Fibroblast of skin of back (primary cell): ENCODE measurements at places on chromosomes 7 and 10.
A peak's percentile ranks its signal among the peaks of the same experiment; 100 is the strongest.

DNA sequence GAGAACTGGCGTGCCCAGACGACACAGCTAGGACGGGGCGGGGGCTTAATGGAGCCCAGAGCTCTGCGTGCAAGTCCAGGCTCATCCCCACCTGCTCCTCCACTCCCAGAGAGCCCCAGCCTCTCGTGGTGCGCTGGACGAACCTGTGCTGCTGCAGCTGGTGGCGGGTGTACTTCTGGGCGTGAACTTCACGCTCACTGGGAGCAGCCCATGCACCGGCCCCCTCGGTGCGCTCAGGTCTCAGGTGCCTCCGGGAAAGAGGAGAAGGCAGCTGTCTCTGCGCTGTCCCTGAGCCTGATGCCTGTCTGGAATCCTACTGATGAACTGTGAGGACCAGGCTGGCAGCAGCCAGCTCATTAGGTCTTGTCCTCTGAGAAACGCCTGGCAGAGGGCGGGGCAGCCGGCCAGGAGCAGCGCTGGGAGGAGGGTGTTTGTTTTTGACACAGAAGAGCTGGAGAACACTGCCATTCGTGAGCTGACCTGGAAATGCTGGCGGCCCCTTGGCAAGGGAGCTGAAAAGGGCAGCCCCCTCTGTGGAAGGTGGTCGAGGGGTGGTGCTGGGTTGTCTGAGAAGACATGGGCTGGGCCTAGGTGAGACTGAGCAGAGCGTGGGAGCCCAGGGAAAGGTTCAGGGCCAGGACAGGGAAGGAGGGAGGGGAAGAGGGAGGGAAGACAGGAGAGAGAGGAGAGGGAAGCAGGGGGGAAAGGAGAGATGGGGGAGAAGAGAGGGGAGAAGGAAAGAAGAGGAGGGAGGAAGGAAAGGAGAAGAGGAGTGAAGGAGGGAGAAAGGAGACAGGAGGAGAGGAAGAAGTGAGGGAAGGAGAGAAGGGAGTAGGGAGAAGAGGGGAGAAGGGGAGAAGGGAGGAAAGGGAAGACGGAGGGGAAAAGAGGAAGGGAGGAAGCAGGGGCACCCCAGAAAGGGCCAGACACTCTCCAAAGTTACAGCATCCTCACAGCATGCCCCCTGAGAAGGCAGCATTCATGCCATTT, 53.5 kb upstream of the TNS3 start:
- DNase-seq, result no peak

GRCh38 chr7:100396421-100396982, 23.2 kb downstream of the PILRA start:
- no peak for DNase-seq

DNA sequence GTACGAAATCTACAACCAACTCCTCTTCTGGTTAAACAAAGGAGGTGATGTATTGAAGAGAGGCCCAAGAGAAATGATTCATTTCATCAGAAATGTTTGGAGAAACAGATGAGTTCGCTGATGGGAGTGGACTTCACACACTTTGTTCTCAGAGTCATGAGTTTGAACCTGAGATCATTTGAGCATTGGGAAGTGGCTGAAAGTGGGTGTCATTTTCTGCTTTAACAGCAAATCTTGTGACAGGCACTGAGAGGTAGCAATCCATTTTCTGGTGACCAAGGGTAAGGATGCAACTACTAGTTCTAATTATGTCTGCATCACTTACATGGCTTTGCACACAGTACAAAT, 51.4 kb downstream of the RBM20 start:
- DNase-seq, result peak; percentile 39

- no peak for DNase-seq
Measured at GRCh38 chr7:99791667-99792369, 7.8 kb upstream of the CYP3A4 start.

GRCh38 chr10:114042895-114043531, 653 bp upstream of the ADRB1 start:
- peak; percentile 22 for DNase-seq

DNA sequence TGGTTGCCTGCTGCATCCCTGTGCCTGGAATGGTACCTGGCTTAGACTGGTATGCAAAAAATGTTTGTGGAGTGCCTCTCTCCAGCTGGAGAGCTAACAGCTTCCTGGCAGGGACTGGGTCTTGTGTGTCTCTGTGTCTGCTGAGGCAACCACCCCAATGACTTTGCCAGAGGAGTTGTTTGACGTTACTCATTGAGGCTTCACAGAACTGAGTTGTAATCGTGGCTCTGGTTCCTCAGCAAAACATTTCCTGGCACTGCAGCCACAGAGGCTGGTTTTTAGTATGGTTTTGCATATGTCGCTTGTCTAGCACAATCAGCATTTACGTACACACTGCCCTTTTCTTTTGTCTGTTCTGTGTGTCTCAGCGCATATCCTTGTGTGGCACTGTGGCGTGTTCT, 7.5 kb downstream of the ZNF282 start:
- DNase-seq, result no peak

DNA sequence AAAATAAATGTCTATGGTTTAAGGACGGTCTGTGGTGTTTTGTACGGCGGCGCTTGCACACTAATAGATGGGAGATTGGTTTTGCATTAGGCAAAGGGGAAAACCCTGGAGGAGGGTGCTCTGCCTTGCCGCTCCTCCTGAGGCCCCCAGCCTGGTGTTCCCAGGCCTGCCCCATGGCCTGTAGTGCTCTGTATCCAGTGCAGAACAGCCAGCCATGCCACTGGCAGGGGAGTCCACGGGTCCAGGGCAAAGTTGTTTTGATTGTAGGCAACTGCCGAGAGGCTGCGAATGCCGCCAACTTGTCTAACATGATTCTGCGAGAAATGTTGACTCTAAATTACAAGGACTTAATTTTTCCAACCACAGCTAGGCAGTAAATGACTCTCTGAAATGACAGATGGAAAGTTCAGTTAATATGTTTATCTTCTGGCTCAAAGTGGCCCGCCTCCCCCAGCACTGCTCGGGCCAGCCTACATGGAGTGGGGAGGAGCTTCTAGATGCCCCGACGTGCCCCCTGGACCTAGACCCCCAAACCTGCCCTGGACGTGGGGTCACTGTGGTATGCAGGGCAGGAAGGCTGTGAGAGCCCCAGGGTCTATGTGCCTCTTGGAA, 104.6 kb upstream of the GDF10 start:
- DNase-seq, result no peak

GRCh38 chr7:27739301-27739908, 557 bp upstream of the TAX1BP1 start:
- DNase-seq, result no peak

DNA sequence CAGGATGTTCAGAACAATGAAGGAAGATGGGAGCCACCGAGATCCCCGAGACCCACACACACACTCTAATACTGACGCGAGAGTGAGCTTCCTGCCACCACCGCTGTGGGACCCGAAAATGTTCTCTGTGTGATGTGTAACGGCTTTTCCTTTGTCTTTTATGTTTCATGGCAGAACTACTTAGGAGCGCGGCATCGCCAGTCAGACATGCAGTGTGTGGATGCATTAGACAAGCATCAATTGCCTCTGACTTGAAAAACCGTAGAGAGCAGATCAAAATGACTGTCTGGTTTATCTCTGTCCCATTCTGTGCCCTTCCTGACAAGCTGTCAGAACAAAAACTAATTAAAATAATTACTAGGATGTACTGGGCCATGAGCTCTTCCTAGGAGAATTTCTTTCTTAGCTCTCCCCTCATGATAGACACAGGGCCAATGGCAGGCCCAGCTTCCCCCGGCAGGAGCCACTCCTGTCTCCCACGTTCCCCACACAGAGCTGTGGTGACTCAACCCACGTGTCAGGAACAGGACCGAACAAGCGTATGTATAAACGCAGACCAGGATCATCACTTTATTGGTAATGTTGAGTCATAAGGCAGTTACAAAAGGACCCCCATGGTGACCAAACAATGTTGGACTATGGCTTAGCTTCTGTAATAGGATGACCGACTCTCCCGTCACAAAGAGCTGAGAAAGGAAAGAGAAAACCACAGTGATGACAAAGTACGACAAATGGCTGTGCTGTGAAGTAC, 705.0 kb downstream of the PARD3 start:
- peak; percentile 88 for DNase-seq

- DNase-seq, result no peak
Measured at GRCh38 chr10:78852466-78853240, 216.1 kb upstream of the ZMIZ1 start.

DNA sequence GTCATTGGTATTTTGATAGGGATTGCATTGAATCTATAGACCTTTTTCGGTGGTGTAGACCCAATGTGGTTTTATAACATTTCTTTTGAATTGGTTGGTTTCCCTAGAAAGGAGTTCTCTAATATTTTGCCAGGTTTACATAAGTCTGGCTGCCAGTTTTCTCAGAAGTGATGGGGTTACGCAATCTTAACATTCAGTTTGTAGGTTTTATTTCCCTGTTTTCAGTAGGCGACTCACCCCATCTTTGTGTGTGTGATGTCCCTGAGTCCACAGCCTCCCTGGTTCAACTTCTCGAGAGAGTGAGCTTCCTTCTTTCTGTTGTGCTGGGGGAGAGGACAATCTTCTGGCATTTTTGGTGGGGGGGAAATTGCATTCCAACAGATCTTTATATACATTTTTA, 9.6 kb upstream of the KIF5B start:
- peak; percentile 77 for DNase-seq

DNA sequence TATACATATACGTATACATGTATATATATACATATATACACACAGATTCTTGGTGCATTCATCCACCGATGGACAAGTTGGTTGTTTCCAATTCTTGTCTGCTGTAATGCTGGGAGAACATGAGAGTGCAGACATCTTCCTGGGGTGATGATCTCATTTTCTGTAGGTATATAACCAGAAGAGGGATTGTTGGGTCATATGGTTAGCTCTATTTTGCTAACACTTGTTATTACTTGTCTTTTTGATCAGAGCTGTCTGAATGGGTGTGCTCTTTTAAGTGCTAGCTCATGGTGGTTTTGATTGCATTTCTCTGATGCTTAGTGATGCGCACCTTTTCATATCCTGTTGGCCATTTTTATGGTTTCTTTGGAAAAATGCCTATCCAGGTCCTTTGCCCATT, 106.4 kb downstream of the TAX1BP1 start:
- DNase-seq, result no peak

DNA sequence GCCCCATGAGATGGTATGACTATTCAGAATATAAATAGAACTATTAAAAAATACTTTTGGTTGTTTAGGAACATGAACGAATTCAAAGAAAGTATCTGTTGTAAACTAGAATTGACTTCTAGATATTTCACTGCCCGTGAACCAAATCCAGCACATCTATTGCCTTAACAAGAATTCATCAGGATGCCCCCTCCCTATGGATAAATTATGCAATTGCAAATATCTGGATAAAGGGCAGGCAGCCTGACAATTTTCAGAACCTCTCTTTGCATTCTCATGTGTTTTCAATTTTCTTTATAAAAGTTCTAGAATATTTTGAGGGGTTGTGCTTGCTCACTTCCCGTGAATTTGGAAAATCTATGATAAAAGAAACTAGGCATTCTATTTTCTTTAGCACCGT, 822.1 kb upstream of the SORCS1 start:
- DNase-seq, result no peak
